ENCODE measurements at places on chromosomes 6 and 20.

- no peak for DNase-seq
Measured at GRCh38 chr6:3349388-3350251, 90.9 kb downstream of the PSMG4 start.

GRCh38 chr6:129598244-129599187, 111.5 kb downstream of the ARHGAP18 start:
- DNase-seq, result peak; percentile 76

DNA sequence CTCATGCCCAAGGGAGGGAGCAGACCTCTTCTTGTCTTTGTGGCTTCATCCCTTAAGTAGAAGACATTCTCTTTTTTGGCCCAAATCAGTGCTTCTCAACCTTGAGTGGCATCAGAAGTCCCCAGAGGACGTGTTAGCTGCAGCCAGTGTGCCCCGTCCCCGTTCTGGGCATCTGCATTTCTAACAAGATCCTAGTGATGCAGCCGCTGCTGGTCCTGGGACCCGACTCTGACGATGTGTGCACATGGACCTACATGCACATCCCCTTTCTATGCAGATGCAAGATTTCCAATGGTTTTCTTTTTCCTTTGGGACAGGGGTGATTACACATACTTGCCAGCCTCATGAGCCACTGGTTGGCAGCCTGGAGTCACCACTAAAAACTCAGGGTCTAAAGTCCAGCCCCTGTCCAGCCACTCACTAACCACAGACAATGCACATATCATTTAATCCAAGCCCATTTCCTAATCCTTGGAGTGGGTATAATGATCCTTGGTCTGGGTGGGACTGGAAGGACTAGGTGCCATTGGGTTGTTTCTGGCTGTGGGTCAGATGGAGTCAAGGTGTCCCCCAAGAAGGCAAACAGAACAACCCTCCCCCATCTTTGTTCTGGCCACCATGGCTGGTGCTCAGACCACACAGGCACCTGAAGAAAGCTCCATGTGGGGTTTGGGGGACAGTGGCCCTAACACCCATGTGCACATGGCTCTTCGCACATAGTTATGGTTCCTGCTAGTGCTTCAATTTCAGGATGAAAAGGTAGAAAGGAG, 6.4 kb downstream of the ACSS1 start:
- no peak for DNase-seq

- no peak for DNase-seq
Measured at GRCh38 chr6:34829137-34829536, 37.3 kb downstream of the BLTP3A start.

All from AG10803 (cell line).